8988T (cell line): ENCODE measurements at places on chromosomes 2 and 18.
A peak's percentile ranks its signal among the peaks of the same experiment; 100 is the strongest.

DNA sequence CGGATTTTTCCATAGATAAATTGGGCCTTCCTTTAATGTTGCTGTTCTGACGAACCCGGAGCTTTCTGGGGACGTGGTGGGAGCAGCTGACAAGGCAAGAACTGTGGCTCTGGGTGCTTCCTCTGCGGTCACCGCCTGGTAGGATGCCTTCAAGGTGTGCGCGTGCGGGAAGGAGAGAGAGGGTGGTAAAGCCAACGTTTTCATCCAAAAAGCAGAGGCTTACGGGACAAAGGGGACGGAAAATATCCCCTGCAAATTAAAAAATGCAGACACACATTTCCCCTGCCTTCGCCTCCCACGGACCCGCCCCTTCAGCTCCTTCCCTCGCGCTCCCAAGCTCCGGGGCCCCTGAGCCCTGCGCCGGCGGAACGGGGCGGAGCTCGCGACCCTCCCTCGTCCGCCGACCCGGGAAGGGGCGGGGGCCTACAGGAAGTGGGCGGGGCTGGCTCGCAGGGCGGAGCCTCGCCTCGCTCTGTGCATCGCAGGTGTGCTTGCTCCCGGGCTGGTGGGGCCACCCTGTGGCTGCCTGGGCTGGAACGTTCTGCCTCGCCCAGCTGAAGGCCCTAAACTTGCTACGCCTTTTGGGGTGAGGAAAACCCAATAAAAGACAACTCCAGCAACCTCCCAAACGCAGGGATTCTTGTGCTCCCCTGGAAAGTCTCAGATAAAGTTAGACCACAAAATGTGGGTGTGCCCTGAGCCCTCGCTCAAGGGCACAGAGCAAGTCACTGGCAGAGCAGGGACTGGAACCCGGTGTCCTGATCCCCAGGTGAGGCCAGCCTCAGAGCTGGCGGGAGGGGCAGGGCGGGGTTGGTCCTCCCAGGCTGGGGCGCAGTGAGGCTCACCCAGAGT is 25.4 kb upstream of the SLC66A3 start:
- peak; percentile 67 for DNase-seq

DNA sequence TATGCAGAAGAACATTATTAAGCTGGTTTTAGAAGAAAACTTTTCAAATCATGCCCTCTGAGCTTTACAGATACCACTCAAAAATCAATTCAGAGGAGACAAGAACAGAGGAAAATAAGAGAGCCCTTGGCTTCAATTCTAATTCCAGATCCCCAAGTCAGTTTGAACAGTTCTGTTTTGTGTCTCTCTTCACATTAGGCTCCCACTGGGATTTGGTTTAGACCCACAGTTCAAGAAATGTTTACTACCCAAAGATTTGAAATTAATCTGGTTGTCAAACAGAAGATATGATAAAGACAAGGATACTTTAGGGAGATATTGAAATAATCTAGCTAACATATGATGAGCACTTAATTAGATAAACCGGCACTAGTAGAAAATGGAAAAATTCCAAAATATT is 329.5 kb downstream of the RAD51AP2 start:
- no peak for DNase-seq

- DNase-seq = no peak
Observed at GRCh38 chr2:113126845-113127645, at the start of gene IL1RN. IL1RN (plus strand) TSS chr2:113127598; CDS start chr2:113127625, 27 bp downstream.

GRCh38 chr18:76592981-76593381 is 97.9 kb upstream of the ZNF516 start:
- DNase-seq = no peak

GRCh38 chr2:4353668-4354067 is 650.3 kb downstream of the DCDC2C start:
- no peak for DNase-seq

- no peak for DNase-seq
Observed at GRCh38 chr18:50665519-50665918, 105.6 kb downstream of the MAPK4 start.

GRCh38 chr2:3611589-3611988 is 16.7 kb downstream of the COLEC11 start:
- DNase-seq = no peak

- DNase-seq = no peak
Observed at GRCh38 chr2:220419647-220420046, 792.2 kb downstream of the SLC4A3 start.

DNA sequence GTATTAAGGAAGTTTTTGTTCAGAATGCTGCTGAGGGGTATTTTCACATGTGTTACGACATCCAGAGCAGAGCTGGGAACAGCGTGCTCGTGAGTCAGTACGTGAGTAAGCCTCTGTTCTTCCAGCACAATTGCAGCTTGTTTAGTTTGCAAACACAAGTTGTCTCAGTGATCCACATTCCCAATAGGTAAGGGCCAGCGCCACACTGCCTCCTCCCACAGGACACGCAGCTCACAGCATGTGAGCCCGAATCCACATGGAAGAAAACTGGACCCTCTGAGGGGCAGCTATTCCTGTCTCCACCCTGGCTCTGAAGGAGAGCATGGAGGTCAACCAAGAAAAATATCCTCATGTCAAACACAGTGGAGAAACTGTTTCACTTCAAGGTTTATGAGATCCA is 173.9 kb upstream of the PID1 start:
- DNase-seq = no peak

DNA sequence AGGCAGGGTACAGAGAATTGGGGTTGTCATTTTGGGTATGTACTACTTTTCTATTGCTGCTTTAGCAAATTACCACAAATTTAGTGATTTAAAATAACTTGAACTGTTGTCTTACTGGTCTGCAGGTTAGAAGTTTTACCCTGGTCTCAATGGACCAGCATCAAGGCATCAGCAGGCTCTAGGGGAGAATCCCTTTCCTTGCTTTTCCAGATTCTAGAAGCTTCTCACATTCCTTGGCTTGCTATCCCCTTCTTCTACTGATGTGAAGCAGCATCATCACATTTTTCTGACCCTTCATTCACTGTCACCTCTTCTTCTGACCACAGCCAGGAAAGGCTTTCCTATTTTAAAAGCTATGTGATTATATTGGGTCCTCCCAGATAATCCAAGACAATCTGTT is 237.8 kb upstream of the RBMS1 start:
- no peak for DNase-seq

- DNase-seq = no peak
Observed at GRCh38 chr2:181858600-181858999, 32.9 kb upstream of the ITPRID2 start.

DNA sequence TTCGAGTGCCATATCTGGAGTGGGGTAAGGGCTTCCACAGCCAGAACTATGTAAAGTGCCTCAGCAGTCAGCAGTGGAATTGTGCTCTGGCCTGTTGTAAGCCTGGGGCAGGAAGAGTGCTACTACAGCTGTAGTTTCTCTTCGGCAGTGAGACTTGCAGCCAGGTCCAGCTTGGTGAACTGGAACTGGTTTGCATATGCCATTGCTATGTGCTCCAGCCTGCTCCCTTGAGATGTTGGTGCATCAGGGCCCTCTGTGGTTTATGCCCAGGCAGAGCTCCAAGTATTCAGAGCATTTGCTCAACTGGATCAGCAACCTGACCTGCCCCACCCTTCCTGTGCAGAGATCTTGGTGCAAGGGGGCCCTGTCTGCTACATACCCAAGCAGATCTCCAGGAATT is 47.8 kb downstream of the ZNF804A start:
- DNase-seq = no peak

DNA sequence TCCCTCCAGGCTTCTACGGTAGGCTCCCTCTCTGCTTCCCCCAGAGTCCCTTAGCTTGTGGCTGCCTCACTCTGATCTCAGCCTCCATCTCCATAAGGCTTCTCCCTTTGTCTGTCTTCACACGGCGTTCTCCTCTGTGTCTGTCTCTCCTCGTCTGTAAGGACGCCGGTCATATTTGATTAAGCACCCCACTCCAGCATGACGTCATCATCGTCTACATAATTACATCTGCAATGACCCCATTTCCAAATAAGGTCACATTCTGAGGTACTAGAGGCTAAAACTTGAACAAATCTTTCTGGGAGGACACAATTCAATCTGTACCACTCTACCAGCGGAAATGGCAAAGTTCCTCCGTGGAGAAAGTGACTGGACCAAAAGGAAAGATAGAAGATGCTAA is 8.3 kb upstream of the COL6A3 start:
- DNase-seq = no peak

DNA sequence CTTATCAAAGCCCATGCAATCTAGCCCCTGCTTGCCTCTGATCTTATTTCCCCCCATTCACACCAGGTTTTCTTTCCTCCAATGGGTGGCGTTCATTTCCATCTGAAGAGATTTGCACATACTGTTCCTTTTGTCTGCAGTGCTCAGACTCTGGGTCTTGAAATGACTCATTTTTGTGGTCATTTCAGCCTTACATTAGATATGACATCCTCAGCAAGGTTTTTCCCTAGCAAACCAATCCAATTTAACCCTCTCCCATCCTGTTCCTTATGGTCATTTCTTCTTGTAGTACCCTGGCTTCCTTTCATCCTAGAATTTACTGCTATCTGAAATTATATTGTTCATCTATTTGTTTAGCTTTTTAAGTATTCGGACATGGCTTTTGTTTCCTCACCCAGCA is 42.5 kb upstream of the SCN1A start:
- no peak for DNase-seq

GRCh38 chr18:12645254-12645653 is 12.7 kb downstream of the SPIRE1 start:
- no peak for DNase-seq

DNA sequence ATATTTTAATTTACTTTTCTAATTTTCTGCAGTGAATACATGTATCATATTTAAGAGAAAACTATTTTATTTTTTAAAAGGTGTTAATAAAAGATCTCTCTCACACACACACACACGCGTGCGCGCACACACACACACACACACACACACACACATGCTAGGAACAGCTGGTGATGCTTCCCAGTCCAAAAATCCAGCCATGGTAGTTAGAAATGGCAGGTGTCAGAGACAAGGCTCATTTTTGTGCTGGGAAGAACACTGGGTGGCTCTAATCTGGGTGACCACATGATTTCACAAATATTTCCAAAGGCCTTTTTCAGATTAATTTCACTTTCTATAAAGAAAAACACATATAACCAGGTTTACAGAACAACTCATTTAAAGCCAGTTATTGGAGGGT is 104.5 kb upstream of the NCK2 start:
- no peak for DNase-seq

GRCh38 chr18:57975805-57976204 is 68.2 kb upstream of the NEDD4L start:
- no peak for DNase-seq

DNA sequence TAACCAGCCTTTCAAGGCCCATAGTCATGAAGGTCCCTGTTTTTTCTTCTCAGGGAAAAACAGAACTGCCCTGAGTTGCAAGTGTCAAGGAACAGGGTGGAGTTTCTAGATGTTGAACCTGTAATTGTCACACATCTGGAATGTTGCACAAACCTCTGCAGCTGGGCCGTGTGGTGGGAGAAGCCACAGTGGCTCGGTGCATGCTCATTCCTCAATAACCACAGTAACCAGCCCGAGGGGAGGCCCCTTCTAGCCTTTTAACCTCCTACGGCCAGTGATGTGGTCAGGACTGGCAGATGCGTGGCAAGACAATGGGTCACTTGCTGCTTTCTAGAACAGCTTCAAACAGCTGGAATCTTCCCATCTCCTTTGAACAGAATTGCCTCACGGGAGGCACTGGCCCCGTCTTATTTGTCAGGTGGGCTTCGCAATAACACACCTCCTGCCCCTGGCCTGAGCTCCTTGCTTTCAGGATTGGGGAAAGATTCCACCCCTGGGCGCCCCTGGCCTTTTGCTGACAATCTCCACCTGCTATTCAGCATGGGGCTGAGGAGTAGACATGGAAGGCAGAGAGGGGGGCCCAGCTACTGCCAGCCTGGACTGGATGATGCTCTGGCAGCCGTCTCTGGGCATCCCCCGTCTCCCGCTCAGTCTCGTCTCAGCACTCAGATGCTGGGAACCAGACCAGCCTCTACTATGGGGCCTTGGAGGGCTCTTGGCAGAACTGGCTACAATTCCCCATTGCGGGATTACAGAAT is 102.9 kb downstream of the KLHL29 start:
- DNase-seq = no peak
